ENCODE measurements at places on chromosomes 5 and 9. TPM values are rescaled to one million over a fixed set of nuclear protein-coding genes. Genes with fewer than 3 reads are reported as not detected.

Gene KCTD16
- 0.05 TPM for total RNA-seq

Gene PTGDS
- 0.71 TPM for total RNA-seq

Gene ZNF367
- total RNA-seq, result 5.1 TPM

Gene SLC6A19
- not detected for total RNA-seq

Gene GAS1
- 0.10 TPM for total RNA-seq

Gene RALGPS1
- total RNA-seq, result 1.3 TPM

Gene C9
- not detected for total RNA-seq

Gene SEMA4D
- 6.3 TPM for total RNA-seq

Gene SLC38A9
- total RNA-seq, result 22.2 TPM

Gene ECSCR
- total RNA-seq, result not detected

Gene HAND1
- total RNA-seq, result 0.17 TPM

Gene CLTA
- total RNA-seq, result 383 TPM

Gene CNTNAP3B
- 16.6 TPM for total RNA-seq

Gene RORB
- not detected for total RNA-seq

Gene F2RL1
- 332 TPM for total RNA-seq

Gene AJM1
- total RNA-seq, result 4.0 TPM

Gene LURAP1L
- total RNA-seq, result 11.6 TPM

Data from A549 treated with CpdA at 1 μM for 4 hours (cell line).